ENCODE measurements at places on chromosomes 12 and 14.
A peak's percentile ranks its signal among the peaks of the same experiment; 100 is the strongest.

- no peak for DNase-seq
These were observed 59.9 kb upstream of the PPP4R3A start for GRCh38 chr14:91570021-91570420.

GRCh38 chr14:75306927-75307699 is 28.5 kb downstream of the FOS start:
- no peak for DNase-seq

DNA sequence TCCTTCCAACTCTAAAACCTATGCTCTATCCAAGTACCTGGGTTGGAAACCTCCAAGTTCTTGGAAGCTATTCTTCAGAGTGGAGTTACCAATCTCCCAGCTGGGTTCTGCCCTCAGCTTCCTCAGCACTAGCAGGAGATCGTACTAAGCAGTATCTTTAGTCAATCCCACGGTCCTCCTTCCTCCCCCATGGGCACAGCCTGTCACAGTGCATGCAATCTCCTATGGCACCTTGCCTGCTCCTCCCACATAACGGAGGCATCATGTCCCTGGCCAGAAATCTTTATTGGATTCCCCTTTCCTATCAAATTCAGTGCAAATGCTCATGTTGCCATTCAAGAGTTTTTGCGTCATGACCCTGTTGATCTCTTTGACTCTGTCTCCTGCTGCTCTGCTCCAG is 5.4 kb upstream of the LPAR5 start:
- no peak for DNase-seq

DNA sequence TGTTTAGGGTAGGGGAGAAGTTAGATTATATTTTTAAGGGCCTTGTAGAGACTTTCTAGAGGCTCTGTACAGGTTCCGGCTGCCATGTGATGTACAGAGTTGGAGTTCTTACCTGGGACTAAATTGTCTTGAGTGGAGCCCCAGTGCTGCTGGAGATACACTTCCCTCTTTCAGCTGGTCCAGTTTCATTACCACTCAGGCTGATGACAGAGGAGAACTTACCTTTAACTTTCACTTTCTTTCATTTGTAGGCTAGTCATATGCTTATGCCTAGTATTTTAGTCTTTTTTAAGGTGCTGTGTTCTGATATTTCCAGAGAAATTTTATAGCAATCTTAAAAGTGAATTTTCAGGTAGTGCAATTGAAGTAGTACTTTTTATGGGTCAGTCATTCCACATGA is 117.3 kb downstream of the ERC1 start:
- peak; percentile 32 for DNase-seq

- DNase-seq, result no peak
These were observed 98.6 kb downstream of the NT5DC3 start for GRCh38 chr12:103742349-103742932.

- DNase-seq, result no peak
These were observed 47.0 kb downstream of the BCL11B start for GRCh38 chr14:99224948-99225347.

DNA sequence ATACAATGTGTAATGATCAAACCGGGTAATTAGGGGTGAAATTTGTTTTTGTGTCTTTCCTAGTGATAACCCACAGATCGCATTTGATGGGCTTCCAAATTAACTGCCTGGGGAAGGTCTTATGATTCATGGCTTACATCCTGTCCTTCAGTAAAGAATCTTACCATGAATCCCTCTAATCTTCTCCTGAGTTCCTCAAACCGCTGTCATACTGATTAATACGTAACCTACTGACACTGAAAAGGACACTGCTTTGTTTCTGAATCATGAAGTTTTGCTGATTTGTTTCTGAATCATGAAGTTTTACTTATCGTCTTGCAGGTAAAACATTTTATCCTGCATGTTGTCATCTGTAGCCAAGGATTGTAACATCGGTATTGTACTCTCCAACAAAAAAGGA is 52.0 kb upstream of the CRY1 start:
- no peak for DNase-seq

GRCh38 chr14:31508135-31508534 is 20.3 kb upstream of the GPR33 start:
- DNase-seq, result no peak

DNA sequence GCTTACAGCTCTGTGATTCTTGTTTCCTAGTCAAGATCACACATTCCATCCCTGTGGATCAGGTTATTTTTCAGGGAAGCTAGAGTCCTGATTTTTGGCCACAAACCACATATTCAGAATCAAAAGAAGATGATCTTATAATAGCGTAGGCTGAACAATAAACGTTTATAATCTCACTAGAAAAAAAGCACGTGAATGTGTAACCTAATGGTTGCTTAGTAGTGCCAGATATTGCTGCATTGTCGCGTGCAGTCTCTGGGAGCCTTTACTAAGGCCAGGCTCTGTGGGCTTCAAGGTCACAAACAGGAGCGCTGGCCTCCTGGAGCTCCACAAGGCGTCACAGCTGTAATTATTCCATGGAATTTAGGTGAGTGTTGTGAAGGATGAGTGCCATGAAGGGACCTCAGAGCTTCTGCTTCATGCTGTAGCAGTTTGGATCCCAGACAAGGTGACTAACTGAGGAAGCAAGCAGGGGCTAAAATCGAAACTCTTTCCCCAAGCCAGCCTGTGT is 17.4 kb downstream of the CDKN1B start:
- DNase-seq, result no peak

- DNase-seq, result peak; percentile 97
These were observed 41.3 kb downstream of the EVL start for GRCh38 chr14:100106250-100107112.

DNA sequence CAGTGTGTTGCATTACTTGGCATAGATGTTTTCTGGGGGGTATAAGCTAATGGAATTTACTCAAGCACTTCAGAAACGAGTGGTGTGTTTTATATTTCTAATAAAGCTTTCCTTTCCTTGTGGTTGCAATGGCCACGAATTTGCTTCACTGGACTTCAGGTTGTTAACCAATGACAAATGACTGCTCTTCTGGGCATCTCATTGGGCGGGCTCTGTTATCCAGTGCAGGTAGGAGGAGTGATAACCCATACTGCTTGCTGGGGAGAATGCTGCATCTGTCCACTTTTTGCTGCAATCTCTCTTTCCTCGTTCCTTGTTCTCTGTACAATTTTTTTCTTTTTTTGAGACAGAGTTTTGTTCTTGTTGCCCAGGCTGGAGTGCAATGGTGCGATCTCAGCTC is 80.0 kb upstream of the RPH3A start:
- no peak for DNase-seq

- peak; percentile 21 for DNase-seq
These were observed 445.7 kb downstream of the DAD1 start for GRCh38 chr14:22143363-22143762.

GRCh38 chr12:32586390-32586789 is 92.7 kb upstream of the DNM1L start:
- DNase-seq, result peak; percentile 37
